Naive thymus-derived CD8-positive, alpha-beta T cell (primary cell): ENCODE measurements at places on chromosomes 7 and 10.
A peak's percentile ranks its signal among the peaks of the same experiment; 100 is the strongest.

DNA sequence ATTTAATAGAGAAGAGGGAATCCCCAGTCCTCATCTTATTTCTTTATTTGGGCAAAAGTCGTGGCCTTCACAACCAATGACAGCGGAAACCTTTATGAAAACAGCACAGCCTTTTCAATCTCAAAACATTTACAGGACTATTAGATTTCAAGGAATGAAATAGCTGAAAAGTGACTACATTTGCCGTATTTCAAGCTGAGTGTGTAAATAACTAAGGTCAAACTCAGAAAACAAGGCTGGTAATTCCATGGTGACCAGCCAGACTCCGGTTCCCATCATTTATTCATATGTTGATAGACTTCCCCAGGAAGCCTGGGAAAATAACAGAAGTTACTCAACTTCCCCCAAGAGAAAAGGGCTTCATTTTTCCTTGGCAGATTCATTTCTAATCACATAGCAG lies 457.3 kb upstream of the NFE2L3 start:
- DNase-seq: no peak

DNA sequence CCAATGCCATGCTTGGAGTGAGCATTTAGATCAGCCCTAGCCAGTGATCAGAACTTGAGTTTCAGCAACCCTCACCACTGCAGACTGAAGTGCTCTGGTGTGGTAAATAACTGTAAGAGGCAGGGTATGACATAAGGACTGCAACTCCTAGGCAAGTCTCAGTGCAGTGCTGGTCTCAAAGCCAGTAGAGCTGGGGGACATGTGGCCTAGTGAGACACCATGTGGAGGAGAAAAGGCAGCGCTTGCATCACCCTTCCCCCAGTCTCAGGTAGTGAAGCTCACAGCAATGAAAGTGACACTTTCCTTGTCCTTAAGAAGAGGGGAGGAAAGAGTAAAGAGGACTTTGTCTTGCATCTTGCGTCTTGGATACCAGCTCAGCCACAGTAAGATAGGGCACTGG lies 386.8 kb upstream of the POT1 start:
- no peak for DNase-seq

DNA sequence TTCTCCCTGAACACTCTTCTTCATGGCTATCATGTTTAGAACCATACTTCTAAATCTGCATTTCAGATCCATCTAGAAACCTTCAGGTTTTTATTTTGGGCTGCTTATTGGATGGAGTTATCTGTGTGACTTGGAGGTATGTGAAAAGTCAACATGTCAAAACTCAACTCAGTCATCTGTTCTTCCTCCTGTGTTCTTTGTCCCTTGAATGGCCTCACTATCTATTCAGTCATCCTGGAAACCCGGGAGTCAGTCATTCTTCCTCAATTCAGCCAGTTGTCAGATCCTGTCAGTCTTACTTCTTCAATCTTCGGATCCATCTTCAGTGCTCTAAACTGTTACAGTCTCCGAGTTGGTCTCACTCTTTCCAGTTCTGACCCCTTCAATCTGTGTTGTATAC lies 52.2 kb downstream of the VKORC1L1 start:
- no peak for DNase-seq

- DNase-seq: no peak
Measured at GRCh38 chr7:101882595-101883564, 65.5 kb downstream of the CUX1 start.

- no peak for DNase-seq
Measured at GRCh38 chr7:106059556-106059955, 52.6 kb downstream of the SYPL1 start.

GRCh38 chr7:42495256-42495655 lies 258.2 kb upstream of the GLI3 start:
- DNase-seq: no peak

DNA sequence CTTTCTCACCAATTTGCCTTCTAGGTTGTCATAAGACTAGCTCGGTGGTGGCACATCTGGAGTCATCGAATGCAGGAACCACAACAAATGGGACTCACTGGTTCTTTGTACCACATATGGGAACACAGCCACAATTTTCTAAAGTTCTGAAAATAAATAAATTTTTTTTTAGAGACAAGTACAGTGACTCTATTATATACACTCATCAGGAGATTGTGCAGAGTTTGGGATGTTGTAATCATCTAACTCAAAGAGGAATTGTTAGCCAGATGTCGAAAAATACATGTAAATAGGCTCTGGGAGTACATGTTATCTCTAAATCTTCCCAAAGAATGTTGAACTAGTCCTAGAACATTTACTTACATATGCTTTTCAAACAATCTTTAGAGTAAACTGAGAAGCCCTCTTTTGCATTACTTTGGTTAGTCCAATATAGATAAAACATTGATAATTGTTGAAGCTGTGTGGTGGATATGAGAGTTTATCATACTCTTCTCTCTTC lies 19.6 kb upstream of the SEPTIN7 start:
- no peak for DNase-seq

DNA sequence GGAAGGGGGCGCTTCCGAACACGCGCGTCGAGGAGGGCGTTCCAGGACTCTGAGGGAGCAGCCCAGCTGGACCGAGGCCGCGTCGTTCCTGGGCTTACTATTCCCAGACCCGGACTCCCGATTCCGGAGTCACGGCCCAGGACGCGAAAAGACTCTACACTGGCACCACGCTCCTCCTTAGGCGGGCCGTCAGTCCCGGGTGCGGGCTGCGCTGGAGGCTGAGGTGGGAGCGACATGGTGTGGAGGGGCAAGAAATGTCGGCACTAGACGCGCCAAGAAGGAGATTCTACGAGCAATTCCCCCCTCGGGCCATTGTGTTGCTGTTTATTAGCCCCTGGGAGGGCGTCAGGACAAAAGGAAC lies 584 bp upstream of the RUNDC3B start:
- no peak for DNase-seq

DNA sequence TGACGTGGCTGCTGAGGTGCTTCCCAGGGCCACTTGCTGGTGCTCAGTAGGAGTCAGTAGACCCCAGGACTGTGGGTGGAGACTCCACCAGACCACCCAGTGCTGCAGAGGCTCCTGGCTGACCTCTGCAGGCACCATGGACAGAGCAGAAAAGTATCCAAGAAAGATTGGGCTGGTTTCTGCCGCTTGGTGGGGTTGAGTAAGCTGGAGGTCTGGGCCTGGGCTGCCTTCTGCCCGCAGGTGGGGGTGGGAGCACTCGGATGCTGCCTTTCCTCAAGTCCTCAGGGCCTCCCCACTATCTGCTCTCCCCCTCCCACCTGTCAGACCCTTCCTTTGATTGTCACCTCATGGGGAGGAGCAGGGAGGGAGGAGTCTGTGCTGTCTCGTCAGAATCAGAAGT lies 91.6 kb downstream of the WDR37 start:
- no peak for DNase-seq

- DNase-seq: no peak
Measured at GRCh38 chr10:78913219-78914059, 155.3 kb upstream of the ZMIZ1 start.

- DNase-seq: no peak
Measured at GRCh38 chr7:15236952-15237351, 324.9 kb downstream of the AGMO start.

- no peak for DNase-seq
Measured at GRCh38 chr7:65953001-65953720, 28.9 kb downstream of the GUSB start.

GRCh38 chr7:147197006-147197405 lies 1080.4 kb downstream of the CNTNAP2 start:
- no peak for DNase-seq

DNA sequence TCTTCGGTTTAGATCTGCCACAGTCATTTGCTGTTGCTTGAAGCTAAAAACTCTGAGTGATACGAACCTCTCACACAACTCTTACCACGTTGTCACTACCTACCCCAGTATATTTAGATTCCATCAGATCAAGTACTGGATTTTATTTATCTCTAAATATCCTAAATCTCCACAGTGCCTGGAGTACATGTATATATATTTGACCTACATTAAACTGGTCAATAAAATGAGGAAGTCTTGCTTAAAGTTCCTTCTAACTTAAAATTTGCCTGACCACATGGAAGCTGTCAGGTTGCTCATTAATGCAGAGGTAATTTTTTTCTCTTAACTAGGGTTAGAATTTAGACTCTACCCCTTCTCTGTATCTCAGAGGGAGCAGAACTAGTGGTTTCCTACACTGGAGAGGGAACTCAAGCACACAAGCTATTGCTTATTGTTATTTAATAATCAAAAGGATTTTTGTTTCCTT lies 3.1 kb upstream of the MACC1 start:
- no peak for DNase-seq

DNA sequence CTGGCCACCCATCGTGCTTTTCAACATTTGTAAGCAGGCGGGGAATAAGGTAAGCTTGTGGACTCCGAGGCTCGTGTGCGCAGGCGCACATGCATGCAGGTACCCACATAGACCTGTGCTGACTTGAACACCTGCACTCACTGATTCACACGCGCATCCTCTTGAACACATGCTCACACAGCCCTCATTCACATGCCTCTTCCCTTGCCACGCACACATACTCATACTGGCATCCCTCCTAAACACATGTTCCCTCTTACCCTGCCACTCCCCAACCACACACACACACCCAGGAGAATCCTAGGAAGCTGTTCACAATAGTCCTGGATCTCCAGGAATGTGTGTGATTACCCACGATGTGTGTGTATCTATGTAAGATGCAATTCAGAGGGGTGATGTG lies 44.1 kb upstream of the LBX1 start:
- no peak for DNase-seq

DNA sequence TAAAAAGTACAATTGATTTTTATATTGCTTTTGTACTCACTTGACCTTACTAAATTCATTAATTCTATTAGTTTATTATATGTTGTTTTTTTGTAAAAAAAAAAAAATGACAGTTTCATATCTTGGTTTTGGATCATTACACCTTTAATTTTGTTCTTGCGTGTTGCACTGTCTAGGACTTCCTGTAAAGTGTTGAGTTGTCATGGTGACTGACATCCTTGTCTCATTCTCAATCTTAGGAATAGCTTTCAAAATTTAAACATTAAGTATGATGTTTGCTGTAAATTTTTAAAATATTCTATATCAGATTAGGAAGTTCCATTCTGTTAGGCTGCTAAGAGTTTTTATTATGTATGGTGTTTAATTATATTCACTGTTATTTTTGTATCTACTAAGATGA lies 139.1 kb downstream of the ARHGAP12 start:
- peak; percentile 14 for DNase-seq

DNA sequence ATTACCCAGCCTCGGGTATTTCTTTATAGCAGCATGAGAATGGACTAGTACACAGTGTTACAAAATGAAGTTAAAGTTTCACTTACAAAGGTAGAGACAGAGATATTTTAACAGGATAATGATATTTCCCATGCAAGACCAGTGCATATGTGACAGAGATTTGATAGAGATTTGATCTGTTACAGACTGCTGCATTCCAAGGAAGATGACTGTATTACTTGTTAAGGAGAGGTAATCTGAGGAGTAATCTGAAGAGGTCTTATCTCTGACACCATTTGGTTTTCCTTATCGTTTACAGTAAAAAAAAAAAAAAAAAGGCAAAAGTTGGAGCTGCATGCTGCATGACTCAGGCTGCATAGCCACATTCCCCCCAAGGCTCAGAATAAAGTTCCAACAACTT lies 289.6 kb downstream of the POM121L12 start:
- DNase-seq: no peak

GRCh38 chr10:19629567-19629966 lies 186.7 kb upstream of the PLXDC2 start:
- DNase-seq: no peak

- no peak for DNase-seq
Measured at GRCh38 chr7:103338864-103339263, 5.7 kb downstream of the DNAJC2 start.

DNA sequence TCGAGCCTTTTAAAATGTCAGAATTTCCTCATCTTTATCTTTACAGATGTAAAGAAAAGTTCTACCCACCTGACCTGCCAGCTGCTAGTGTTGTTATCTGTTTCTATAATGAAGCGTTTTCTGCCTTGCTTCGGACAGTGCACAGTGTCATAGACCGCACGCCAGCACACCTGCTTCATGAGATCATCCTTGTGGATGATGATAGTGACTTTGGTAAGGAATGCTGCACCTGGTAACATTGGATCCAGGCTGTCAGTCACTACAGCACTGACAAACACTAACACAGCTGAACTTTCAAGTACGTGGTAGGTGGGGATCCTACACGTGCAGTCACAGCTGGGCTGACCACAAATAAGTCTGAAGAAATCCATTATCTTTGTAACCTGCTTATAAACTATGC lies 77.6 kb downstream of the GALNT11 start:
- no peak for DNase-seq

DNA sequence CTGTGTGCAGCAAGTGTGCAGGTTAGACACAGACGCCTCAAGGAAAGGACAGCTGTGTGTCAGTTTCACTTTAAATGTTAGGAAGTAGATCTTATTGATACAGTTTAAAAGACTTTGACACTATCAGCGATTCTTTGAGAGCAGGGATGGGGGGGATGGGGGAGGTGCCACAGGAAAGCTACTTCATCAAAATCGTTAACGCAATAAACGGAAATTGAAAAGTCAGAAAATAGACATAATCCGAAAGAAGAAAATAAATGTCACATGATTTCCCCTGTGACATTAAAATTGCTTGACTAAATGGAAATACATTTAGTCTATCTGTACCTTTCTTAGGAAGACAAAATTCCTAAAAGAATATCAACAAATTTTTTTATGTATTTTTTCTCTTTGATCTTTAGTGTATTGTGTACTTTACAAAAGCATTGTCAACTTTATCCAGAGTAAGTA lies 476 bp upstream of the ZNF33B start:
- peak; percentile 9 for DNase-seq

DNA sequence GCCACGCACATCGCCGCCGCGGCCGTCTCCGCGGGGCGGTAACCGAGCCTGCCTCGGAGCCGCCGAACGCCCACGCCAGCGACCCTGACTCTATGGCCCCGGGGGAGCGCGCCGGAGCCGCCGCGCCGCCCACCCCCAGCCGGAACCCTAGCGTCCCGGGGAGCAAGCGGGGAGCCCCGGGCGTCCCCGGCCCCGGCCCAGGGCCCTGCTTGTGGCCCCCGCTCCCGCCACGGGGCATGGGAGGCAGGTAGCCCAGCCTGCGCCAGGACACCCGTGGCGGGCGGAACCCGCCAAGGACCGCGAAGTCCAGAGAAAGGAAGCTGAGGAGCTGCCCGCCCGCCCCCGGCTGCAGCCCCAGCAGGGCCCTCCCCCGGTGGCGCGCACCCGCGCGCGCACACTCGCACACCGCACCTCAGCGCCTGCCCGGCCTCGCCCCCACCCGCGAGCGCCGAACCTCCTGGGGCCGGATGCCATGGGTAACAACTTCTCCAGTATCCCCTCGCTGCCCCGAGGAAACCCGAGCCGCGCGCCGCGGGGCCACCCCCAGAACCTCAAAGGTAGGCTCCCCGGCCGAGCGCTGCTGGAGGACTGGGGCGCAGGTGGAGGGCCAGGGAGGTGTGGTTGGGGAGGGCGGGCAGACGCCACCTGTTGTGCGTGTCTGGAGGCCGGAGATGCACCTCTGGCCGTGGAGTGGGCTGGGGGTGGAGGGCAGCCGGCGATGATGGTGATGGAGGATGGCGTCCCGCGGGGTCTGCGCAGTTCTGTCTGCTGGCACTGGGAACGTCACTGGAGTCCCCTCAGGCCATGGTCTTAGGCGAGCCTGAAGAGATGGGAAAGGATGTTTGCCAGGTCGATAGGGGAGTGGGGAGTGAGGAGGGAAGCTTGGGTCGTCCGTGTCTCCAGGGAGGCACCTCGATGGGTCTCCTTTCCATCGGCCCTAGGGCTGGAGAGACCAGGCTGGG lies 692 bp downstream of the NEURL1 start:
- no peak for DNase-seq

- no peak for DNase-seq
Measured at GRCh38 chr7:12653518-12653917, 33.9 kb upstream of the ARL4A start.

GRCh38 chr7:2724453-2725177 lies 36.6 kb downstream of the AMZ1 start:
- DNase-seq: no peak

GRCh38 chr7:47074702-47075153 lies 507.2 kb downstream of the TNS3 start:
- DNase-seq: no peak
